ENCODE measurements at places on chromosomes 1 and 21.

GRCh38 chr1:231284441-231284840 lies 43.4 kb downstream of the GNPAT start:
- no peak for DNase-seq

- no peak for DNase-seq
Observed at GRCh38 chr1:66747501-66747900, 4.8 kb upstream of the DYNLT5 start.

GRCh38 chr1:115183721-115184259 lies 94.5 kb upstream of the TSPAN2 start:
- DNase-seq: no peak

DNA sequence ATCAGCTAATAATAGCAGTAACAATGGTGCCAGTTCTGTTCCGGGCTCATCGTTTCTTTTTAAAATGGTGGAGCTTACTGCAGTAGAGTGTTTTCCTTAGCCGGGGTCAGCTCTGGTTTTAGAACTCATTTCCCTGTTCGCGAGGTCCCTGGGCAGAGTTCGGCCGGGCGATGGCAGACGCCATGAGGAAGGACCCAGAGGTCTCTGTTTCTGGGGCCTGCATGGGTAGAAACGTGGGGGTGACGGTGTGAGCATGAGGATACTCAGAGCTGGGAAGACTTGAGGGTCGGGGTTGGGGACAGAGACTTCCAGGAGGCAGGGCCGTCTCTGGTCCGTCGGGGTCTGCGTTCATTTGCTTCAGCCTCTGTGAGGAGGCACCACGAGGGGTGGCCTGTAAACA lies 38.8 kb downstream of the PRKCZ start:
- no peak for DNase-seq

GRCh38 chr21:32861866-32862265 lies 90.3 kb upstream of the PAXBP1 start:
- DNase-seq: no peak

All from activated T-cell treated with anti-CD3 and anti-CD28 coated beads for 48 hours (primary cell).